ENCODE measurements at places on chromosomes 1 and 21.

GRCh38 chr21:31078216-31078615 lies 39.9 kb upstream of the KRTAP19-8 start:
- DNase-seq: no peak

- DNase-seq: no peak
These were observed 64.7 kb downstream of the PRDM16 start for GRCh38 chr1:3133686-3134085.

- no peak for DNase-seq
These were observed 946.7 kb upstream of the B3GALT2 start for GRCh38 chr1:194133152-194133551.

DNA sequence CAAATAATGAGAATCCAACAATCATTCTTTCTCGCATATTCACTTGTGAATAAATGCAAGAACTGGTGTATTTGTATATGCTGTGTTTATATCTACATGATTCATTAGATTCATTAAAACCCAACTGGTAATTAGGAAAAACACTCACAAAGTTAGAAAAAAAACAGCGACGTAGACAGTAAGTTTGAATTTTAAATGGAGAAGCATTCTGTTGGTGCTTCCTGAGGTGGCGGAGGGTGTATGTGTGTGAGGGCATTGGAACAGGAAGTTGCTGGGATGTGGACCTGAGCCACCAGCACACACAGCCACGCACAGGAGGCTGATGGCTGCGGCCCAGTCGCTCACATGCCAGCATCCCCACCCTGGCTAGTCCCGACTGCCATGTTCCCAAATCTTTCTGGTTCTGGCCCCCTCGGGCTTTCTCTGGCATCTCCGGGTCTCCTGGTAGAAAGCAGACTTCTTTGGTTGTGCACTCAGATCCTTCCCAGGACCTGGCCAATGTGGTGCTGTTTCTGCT lies 121.6 kb upstream of the IRF2BP2 start:
- no peak for DNase-seq

DNA sequence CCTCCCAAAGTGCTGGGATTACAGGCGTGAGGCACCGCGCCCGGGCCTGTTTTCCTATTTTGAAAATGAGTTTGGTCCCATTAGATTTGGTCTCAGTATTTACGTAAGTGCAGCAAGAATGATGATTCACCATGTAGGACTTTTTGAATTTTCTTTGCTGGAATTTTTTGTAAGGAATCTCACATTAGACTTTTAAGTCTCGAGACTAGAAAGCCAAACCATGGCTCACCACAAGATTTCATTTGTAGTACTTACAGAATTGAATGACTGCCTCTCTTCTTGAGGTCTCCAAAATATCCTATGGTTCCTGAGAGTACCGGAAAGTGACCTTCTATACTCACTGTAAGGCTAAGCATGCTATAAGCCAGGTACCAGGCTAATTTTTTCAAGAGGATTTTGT lies 325 bp downstream of the OR14A2 start:
- DNase-seq: no peak

- no peak for DNase-seq
These were observed 41.7 kb downstream of the ILDR2 start for GRCh38 chr1:166933633-166934032.

- DNase-seq: peak; percentile 42
These were observed 98.6 kb downstream of the NGF start for GRCh38 chr1:115239426-115239825.

DNA sequence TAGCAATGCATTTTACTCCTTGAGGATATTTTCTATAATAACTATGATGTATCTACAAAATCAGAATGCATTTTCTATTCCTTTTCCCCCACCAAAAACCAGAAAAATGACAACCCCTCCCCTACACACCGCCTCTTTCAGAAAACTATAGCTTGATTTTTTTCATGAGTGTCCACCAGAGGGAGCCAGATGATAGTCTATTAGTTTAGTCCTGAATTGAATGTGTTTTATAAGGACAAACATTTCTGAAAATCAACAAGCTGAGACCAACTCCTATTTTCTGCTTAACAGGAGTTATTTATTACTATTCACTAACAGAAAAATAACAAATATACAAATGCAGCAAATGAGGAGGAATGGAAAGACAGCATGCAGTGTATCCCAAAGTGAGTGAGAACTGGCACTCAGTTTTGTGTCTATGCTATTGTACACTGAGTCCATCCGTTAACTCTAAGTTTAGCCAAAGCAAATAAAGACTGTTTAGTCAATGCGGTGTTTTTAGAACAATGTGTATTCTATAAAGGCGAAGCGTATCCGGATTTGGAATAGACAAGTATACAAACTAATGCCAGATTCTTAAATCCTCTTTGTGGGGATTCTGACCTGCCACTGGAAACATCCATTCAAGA lies 182.6 kb downstream of the VAV3 start:
- peak; percentile 46 for DNase-seq

- peak; percentile 59 for DNase-seq
These were observed 61.5 kb upstream of the WLS start for GRCh38 chr1:68293609-68294366.

GRCh38 chr1:25011943-25012638 lies 82.0 kb upstream of the RUNX3 start:
- DNase-seq: no peak

DNA sequence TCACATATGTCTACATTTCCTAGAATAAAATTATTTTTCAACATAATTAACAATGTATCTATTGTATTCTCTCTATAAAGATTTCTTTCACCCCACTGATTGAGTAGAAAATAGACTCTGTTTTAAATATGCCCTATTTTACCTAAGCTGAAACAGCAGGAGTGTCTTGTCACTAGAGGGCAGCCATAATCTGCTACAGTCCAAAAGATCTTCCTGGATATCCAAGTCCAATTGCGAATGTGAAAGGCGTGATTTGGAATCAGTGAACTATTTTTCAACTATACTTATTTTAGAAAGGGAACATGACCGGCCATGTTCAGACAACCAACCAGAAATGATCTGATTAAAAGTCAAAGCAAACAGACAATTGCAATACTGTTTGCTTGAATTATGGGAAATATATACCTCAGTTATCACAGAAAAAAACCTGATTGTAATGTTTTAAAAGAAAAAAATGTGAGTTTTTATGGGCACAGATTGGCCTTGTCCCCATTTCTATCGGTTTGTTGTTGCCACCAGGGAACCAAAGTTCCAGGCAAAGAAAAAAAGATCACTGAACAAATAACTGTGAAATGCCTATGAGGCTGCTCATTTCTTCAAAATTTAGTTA lies 1211.0 kb upstream of the ADGRL4 start:
- peak; percentile 50 for DNase-seq

DNA sequence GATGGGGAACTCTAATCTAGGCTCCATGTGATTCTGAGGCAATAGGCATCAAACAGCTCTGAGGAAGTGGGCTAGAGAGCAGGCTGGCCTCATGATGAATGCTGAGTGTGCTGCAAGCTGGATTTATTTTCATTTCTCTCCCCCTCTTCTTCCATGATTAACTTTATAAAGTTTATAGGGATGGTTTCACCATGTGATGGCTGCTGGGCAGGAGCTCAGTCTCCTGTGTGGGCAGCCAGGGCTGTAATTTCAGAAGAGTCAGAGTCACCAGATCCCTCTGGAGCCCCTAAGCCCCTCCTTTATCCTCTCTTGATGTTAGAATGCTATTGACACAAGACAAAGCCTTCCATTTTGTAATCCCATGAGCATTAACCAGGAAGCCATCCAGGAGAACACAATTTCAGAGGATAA lies 143.6 kb downstream of the CNIH3 start:
- no peak for DNase-seq

DNA sequence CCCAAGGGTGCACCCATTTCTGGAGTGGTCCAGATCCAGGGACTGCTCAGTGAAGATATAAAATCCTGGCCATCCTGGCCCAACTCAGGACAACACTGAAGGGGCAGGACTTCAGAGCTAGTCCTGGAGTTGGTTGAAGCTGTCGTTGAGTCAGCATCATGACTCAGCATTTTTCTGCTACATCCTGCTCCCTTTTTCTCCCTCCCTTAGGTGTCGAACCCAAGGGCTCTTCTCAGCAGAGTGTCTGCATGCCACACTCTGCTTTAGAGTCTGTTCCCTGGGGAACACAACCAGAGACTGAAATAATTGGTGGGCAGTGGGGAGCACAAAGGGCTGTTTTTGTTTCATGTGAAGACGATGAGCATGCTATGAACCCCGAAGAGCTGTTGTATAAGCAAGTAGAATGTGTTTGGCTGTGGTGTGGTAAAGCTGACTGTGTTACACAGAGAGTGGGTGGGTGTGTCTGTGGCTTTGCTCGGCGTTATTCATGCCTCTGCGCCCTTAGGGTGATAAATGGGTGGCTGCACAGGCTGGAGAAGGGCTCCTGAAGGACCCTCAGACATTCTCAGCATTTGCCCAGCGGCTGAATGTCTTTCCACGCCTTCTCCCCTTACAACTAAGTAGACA lies 167.2 kb downstream of the CYYR1 start:
- DNase-seq: peak; percentile 90

GRCh38 chr1:185338719-185339622 lies 21.9 kb upstream of the IVNS1ABP start:
- DNase-seq: peak; percentile 63

DNA sequence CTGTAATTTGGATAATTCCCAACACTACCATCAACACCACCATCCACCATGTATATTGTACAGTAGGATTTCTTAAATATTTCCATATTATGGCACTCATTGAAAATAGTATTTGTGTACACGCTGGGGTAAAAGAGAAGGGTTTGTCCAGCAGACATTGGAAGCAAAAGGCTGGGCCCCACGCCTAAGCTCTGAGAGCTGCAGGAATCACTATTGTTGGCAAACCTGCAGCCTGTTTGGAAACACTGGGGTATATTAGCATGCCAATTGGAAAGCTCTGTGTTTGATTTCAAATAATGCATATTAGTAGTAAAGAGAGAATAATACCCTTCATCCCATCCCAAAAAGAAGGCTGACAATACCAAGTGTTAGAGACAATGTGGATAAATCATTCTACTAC lies 81.5 kb upstream of the DPYD start:
- DNase-seq: no peak

DNA sequence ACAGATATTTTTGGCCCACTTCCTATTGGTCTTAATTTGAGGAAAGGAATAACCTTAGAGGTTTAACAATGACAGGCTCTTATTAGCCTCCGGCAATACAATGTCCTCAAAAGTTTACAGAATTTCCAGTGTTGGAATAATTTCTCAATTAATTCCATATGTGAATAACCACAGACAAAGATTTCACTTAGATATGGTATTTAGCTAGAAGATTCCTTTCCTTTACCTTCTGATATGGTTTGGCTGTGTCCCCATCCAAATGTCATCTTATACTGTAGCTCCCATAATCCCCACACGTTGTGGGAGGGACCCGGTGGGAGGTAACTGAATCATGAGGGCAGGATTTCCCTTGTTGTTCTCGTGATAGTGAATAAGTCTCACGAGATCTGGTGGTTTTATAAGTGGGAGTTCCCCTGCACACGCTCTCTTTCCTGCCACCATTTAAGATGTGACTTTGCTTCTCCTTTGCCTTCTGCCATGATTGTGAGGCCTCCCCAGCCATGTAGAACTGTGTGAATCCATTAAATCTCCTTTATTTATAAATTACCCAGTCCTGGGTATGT lies 54.9 kb upstream of the RGS7 start:
- no peak for DNase-seq

GRCh38 chr1:151005729-151006319 lies 878 bp downstream of the MINDY1 start:
- no peak for DNase-seq

DNA sequence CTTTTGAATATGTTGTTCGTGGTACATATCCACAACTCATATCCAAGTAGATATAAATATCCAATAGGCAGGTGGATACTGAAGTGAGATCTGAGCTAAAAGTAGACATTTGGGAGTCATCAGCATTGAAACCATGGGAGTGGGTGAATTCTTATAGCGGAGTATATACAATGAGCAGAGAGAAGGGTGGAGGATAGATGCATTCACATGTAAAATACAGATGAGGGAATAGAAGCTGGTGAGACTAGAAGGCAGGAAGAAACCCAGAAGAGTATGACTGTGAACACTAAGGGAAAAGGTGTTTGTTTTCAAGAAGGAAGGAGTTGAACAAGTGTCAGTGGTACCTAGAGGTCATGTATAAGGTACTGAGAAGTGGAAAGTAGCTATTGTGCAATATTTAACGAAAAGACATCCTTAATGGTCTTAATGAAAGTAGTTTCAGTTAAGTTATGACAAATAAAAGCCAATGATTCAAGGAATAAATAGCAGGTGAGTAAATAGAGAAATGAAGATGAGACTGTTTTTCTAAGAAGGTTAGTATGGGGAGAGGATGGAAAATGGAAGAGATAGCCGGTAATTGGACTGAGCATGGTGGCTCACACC lies 181.6 kb upstream of the CACYBP start:
- no peak for DNase-seq

DNA sequence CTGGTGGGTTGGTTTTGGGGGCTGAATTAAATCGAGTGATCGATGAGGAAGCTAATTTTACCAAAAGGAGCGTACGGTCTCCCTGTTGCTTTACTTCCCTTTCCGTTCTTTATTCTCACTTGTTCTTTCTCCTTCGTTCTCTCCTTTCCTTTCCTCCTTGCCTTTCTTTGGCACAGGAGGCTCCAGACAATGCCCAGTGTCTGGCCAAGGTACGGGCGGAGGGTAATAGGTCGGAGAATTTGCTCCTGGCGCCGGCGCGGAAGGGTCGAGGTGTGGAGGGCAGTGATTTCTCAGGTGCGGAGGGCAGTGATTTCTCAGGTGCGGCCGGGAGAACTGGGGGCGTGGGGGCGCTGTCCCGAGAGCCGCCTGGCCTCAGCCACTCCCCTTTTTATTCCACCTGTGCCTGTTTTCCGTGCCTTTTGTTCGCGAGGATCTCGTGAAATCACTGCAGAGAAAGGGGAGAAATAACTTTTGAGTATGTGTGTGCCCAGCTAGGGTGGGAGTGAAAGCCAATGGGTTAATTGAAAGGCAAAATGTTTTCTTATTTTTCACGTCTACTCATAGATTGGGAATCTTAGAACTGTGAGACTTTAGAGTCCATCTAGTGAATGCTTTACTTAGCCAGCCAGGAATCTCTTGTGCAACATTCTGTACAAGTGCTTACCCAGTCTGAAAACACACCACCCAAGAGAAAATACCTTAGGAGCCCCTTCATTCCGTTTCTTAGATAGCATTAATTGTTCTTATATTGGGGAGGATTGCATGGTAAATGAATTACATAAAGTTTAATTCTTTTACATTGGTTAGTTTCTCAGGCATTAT lies 1.3 kb downstream of the FNBP1L start:
- DNase-seq: peak; percentile 85

GRCh38 chr1:224922404-224923164 lies 6.9 kb upstream of the DNAH14 start:
- DNase-seq: peak; percentile 25

DNA sequence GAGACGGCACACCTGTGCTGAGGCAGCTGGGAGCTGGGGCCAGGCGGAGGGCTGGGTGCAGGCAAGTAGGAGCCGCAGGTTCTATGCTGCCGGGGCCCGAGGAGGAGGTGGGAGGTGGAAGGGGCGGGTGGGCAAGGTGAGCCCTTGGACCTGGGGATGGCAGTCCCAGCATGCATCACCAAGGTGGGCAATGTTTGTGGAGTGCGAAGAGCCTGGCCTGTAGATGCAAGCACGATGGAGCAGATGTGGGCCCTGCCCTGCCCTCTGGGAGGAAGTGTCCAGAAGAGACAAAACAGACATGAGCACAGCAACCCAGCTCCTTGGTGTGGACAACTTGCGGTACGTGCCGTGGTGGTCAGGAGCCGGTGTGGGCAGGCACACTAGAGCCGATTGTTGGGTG lies 28.3 kb upstream of the AJAP1 start:
- no peak for DNase-seq
